H9 (cell line): ENCODE measurements at places on chromosomes 3 and 15. TPM values are rescaled to one million over a fixed set of nuclear protein-coding genes. Genes with fewer than 3 reads are reported as not detected.

- H3K27me3 ChIP-seq: no peaks in the 10 kb centered on the region
- DNase-seq: no peak
- no peaks in the 10 kb centered on the region for H3K4me1 ChIP-seq
- no peak overlapping the region for H3K27ac ChIP-seq
- H3K36me3 ChIP-seq: no peaks in the 10 kb centered on the region
Observed at GRCh38 chr15:69893863-69894262, 203.9 kb downstream of the TLE3 start.

DNA sequence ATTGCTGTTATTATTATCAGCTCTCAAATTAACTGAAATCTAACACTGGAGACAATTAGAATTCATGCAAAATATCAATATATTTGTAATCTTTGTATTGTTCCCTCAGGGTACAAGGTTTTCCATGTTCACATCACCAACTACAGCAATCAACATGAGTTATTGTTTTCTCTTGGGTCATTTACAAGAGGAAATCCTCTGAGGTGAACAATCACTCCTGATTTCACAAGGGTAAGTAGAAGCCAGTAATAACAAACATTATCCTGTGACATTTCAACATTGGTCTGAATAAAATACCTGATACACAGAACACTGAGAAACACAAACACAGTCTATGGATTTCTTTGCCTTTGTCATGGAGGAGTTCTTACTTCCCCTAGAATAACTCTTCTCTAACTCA is 174.0 kb downstream of the SUCNR1 start:
- DNase-seq: no peak
- H3K27me3 ChIP-seq: no peaks in the 10 kb centered on the region
- no peak overlapping the region for H3K4me3 ChIP-seq
- H3K36me3 ChIP-seq: no peaks in the 10 kb centered on the region
- H3K4me1 ChIP-seq: no peaks in the 10 kb centered on the region

- H3K27me3 ChIP-seq: no peaks in the 10 kb centered on the region
- no peak overlapping the region for H3K27ac ChIP-seq
- H3K4me1 ChIP-seq: peaks cover 3% of the 10 kb centered on the region; the same call in 1 of the 2 replicates
- no peaks in the 10 kb centered on the region for H3K36me3 ChIP-seq
Observed at GRCh38 chr15:59268168-59268851, 61.7 kb downstream of the LDHAL6B start.

- no peaks in the 10 kb centered on the region for H3K27me3 ChIP-seq
- H3K4me1 ChIP-seq: no peaks in the 10 kb centered on the region
- no peaks in the 10 kb centered on the region for H3K36me3 ChIP-seq
- no peak overlapping the region for H3K4me3 ChIP-seq
- no peak overlapping the region for H3K27ac ChIP-seq
Observed at GRCh38 chr3:85258326-85258725, 299.5 kb downstream of the CADM2 start.

ONECUT1 gene
- total RNA-seq: 14.0 and 14.1 TPM in 2 replicates

SPINK8 gene
- not detected in 2 replicates for total RNA-seq

NPAP1 gene
- total RNA-seq: 0.04 and 0.07 TPM in 2 replicates
